ENCODE measurements at places on chromosomes 5 and 9.
A peak's percentile ranks its signal among the peaks of the same experiment; 100 is the strongest.

GRCh38 chr9:100066539-100066938, 32.3 kb downstream of the ERP44 start:
- DNase-seq, result no peak

DNA sequence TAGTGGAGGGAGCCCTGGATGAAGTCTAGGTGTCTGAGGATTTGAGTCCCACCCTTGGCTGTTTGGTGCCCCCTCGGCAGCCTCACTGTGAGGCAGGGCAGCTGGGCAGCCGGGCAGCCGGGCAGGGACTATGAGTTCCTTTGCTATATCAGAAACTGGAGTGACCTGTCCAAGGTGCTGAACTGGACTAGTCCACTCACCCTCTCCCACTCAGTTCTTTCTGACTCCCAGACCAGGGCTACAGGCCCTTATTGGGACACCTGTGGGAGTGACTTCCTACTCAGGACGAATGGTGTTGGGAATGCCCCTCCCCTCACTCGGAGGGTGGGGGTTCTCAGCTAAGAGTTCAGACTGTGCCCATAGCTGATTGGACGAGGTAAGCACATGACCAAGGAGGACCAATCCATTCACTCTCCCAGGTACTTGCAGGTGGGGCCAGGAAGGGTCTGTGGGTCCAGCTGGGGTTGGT, 34.1 kb upstream of the RAPGEF1 start:
- peak; percentile 78 for DNase-seq

DNA sequence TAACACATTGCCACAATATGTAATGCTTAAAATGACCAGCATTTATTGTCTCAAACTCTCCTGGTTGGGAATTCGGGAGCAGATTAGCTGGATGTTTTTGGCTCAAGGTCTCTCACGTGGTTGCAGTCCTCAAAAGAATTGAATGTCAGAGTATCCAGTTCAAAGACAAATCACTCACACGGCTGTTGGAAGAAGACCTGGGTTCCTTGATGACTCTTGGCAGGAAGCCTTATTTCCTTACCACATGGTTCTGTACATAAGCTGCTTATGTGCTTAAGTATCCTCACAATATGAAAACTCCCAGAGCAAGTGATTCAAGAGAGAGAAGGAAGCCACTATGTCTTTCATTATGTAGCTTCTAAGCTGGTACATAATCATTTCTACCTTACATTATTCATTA, 230.3 kb upstream of the PTPRD start:
- DNase-seq, result no peak

DNA sequence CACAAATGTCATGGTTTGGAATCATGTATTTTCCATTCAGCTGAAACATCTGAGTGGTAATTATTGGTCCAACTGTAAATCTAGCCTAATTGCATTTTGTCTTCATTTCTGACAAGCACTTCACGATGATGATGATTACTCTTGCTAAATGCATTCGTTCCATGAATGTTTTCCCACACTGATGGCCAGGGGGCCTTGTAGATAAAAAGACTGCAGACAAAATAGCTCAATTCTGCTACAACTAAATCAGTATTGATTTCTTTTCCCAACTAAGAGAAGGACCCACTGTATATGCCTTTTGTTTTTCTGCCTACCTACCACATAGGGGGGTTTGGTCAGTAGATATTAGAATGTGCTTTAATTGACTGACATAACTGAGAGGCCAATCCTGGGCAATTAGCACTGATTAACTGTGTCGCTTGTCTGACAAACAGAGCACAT, 1351.3 kb upstream of the NUDT12 start:
- no peak for DNase-seq

DNA sequence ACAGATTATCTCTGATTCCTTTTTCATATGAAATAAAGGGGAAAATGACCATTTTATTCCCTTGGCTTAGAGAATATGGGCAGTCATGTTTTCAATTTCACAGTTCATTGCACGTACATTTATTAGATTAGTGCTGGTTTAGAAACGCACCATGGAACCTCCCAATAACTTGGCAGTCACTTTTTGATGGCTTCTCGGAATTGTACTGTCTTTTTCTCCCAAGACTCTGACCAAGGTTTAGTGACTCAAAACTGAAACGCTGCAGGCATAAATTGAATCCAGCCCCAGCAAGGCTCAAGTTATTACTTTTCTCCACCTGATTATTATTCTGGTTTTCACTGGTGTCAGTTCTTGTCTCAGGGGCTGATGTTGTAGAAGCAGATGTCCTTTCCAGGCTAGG, 55.6 kb upstream of the EGFLAM start:
- DNase-seq, result no peak

- no peak for DNase-seq
Measured at GRCh38 chr5:98307811-98308210, 465.7 kb upstream of the RGMB start.

DNA sequence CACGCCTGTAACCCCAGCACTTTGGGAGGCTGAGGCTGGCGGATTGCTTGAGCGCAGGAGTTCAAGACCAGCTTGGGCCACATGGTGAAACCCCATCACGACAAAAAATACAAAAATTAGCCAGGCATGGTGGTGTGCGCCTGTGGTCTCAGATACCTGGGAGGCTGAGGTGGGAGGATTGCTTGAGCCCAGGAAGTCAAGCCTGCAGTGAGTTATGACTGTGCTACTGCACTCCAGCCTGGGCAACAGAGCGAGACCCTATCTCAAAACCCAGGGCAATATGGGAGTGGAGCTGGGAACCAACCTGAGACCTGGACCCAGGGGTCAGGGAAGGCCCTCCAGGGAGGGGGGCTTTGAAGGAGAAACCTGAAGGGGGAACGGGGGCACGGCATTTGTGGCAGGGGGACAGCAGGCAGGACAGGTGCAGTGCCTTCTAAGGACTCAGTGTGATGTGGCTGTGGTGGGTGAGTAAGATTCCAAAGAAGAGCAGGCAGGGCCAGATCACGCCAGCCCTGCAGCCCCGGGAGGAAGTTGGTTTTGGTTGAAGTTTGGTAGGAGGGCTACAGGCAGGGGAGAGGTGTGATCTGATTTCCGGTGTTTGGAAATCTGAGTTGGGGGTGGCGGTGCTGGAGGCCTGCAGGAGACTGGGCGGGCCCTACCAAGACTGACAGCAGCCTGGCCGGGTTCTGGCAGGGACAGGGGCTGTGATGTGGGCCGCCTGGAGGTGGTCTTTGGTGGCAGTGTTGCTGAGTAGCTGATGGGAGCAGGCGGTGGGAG, 46.2 kb downstream of the NTNG2 start:
- DNase-seq, result no peak

- DNase-seq, result no peak
Measured at GRCh38 chr5:171966270-171966669, 40.2 kb downstream of the FBXW11 start.

GRCh38 chr5:159678657-159679392, 237.5 kb upstream of the ADRA1B start:
- DNase-seq, result no peak

GRCh38 chr5:124889850-124890249, 143.4 kb upstream of the ZNF608 start:
- DNase-seq, result no peak

DNA sequence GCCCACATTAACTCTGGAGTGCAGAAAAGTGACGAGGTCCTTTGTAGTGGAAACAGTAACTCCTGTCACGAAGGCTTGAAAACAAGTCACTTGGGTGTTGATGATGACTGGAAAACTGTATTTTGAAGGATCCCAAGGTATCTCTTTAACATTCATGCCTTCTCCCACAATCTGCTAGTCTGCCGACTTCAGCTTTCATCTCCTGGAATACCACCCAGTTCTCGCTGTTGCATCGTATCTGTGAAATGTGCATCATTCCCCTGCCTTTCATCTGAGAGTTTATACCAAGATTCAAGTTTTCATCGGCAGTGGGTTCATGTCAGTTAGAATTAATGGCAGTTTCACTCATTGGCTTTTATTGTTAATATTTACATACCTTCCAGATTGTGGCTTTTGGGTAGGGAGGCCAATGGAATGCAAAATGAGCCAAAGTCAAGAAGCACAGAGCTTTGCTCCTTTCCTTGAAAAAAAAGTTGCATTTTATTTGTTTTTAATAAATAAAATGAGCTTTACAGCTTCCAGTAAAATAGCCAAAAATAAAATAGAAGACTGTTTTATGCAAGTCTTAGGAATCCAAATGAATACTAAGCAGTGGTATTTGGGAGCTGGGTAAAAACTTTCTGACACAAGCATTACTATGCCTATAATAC, 575.2 kb upstream of the WWC1 start:
- no peak for DNase-seq

DNA sequence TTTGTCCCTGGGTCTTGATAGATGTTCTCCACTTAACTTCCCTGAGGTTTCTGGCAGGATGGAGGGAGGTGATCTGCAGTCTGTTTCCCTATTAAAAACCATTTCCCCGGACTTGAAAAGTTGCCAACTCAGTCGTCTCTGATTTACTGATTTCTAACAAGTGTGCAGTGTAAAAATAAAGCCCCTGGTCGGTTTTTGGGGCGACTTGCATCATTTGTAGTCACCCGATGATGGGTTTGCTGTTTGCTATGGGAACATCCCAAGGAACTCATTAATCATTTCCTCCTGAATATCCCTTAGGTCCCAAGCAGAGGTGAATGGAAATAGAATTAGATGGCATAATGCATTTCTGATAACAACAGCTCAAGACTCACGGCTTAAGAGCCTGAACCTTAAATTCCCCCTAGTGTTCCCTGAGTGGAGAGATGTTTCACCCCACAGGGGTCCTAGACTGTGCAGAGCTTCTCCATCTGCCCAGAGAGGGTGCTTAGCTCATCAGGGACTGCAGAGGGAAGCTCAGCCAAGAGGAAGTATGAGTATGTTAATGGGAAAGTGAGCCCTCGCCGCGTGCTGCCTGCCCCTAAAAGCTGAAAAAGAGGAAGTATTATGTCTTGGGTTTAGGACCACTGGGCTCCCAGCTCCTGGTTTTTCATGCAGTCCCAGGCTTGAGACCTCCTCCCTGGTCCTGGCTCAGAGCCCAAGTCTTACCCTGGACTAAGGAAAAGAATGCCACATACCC, 115.1 kb upstream of the DAP start:
- DNase-seq, result no peak

DNA sequence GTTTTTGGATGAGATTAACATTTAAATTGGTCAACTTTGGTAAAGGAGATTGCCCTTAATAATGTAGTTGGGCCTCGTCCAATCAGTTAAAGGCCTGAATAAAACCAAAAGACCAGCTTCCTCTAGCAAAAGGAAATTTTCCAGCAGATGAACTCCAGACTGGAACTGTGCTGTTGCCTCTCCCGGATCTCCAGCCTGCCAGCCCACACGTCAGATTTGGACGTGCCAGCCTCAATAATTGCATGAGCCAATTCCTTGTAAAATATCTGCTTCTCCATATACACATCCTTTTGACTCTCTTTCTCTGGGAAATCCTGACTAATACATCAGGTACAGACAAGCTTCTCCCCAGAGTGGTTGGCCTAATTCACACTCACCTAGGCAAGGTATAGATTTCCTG, 175.8 kb upstream of the ADCY2 start:
- no peak for DNase-seq

DNA sequence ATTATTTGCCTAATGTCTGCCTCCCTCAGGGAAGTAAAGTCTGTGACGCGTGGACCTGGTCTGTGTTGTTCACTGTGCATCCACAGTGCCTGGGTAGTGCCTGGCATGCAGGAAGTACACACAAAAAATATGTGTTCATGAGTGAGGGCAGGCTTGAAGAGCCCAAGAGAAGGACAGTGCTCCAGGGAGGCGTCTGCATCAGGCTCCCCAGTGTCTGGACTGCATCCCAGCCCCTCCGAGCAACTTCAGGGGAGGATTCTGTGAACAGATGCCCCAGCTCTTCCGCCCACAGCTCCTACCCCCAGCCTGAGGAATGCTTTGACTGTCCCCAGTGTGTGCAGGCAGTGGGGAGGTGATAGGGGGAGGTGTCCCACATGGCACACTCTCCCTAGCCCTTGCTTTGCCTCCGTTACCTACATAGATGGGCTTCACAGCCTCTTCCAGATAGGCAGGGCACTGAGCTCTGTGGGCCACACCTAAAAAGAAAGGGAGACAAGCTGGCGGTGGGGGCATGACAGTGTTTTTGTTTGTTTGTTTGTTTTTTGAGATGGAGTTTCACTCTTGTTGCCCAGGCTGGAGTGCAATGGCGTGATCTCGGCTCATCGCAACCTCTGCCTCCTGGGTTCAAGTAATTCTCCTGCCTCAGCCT, 25.4 kb downstream of the IRF1 start:
- DNase-seq, result no peak

- DNase-seq, result no peak
Measured at GRCh38 chr5:96440185-96440538, 7.1 kb upstream of the PCSK1 start.

DNA sequence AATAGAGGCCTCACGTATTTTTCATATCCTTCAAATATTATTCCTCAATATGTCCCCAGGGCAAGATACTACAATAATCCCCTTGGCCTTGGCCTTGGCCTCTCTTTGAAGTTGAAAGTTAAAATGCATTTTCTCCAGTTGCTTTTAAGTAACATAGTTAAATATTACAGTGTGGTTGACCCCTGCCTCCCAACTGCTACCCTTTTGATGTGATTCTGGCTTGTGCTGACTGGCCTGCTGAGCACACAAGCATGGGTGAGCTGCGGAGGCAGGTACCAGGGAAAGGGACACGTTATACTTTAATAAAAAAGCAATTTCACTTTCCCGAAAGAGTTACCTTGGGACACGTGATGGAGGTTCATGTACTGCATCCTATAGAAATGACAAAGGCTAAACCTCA, 17.9 kb upstream of the TMEM252 start:
- no peak for DNase-seq

DNA sequence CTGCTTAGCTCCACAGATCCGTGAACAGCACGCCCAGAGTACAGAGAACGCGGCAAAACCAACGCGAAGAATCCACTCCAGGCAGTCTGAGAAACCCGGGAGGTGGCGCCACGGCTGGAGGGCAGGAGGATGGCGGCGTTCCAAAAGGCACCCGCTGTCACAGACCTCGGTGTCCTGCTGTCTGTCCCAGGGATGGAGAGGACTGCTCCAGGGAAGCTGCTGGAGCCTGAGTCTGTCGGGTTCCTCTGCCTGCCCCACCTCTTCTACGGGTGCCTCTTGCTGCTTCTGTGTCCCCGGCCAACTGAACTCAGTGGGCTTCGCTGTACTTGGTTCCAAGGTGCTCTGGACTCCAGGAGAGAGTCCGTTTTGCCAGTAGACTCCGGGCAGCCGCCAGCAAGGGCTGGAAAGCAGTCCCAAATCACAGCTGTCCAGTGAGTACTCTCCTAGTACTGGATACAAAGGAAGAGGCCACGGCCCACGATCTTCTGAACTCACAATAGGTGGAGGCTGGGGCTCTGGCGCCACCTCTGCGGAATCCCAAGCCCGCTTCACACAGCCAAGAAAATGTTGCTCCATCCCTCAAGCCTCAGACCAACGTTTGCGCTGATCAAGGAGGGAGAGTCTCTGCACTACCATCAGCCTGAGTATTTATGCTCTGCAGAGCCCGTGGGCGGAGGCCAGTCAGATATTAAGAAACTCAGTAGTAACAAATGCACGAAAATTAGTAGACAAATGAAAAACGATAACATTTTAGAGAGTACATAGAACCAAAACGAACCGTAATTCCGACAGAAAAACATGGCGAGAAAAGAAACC, 440 bp downstream of the ANXA2R start:
- peak; percentile 55 for DNase-seq

GRCh38 chr5:43903129-43903528, 300.1 kb downstream of the NNT start:
- DNase-seq, result no peak

Data from HuH-7 (cell line).